ENCODE measurements at places on chromosomes 3 and 15. TPM values are rescaled to one million over a fixed set of nuclear protein-coding genes. Genes with fewer than 3 reads are reported as not detected.

The MESP1 gene
- 32.9 TPM for total RNA-seq

The ATP2C1 gene
- total RNA-seq: 34.0 TPM

The SPINK8 gene
- not detected for total RNA-seq

The IL16 gene
- not detected for total RNA-seq

The TMEM207 gene
- not detected for total RNA-seq

The HTR3E gene
- not detected for total RNA-seq

The KCNH8 gene
- not detected for total RNA-seq

The STXBP5L gene
- total RNA-seq: not detected

The SORD gene
- 119 TPM for total RNA-seq

The EBLN2 gene
- 3.8 TPM for total RNA-seq

The IL1RAP gene
- total RNA-seq: 13.4 TPM

The UBP1 gene
- total RNA-seq: 57.5 TPM

The GOLGA8S gene
- not detected for total RNA-seq

The IL5RA gene
- not detected for total RNA-seq

All from PC-3 (cell line).